ENCODE measurements at places on chromosomes 7 and 10.
A peak's percentile ranks its signal among the peaks of the same experiment; 100 is the strongest.

DNA sequence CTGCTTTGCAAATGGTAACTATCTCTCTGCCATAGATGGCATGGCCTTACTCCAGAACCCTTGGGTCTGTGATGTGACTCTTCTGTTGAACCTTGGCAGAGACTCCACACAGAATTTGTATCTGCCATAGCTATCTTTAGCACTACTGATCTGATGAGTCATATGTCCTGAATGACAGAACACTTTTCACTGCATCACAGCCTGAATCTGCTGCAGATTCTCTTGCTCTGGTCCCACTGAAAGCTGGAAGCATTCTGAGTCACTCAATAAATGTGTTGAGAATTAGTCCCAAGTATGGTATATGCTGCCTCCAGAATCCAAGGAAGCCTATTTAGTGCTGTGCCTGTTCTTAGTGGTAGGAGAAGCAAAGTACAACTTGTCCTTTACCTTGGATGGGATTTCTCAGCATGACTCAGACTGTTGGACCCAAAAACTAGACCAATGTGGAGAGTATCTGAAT is 39.5 kb upstream of the ANKRD1 start:
- DNase-seq: no peak

DNA sequence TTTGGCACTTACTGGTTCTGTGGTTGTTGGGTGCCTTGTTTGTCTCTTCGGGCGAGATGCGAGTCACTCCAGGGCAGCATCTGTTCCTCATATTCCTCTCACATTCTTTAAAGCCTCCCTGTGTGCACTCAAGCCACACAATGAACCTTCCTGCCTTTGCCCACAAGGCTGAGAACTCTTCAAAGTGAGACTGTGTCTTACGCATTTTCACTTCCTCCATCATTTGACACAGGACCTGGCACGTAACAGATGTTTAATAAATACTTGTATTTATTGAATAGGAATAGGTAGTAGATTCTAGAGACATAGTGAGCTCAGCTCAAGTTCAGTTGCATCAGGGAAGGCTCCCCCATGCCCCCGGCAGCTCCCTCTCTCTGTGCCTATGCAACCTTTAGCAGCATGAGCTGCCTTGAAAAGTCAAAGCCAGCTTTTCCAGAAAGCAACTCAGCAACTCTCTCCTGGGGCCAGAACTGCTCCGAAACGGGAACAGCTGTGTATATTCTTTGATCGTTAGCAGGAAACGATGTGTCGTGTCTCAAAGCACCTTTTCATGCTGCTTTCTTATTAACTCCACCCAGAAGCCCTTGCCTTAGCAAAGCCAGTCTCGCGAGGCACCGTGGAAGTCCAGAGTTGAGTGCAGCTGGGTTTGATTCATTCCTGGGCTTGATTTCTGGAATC is 97.5 kb downstream of the PFKFB3 start:
- no peak for DNase-seq

DNA sequence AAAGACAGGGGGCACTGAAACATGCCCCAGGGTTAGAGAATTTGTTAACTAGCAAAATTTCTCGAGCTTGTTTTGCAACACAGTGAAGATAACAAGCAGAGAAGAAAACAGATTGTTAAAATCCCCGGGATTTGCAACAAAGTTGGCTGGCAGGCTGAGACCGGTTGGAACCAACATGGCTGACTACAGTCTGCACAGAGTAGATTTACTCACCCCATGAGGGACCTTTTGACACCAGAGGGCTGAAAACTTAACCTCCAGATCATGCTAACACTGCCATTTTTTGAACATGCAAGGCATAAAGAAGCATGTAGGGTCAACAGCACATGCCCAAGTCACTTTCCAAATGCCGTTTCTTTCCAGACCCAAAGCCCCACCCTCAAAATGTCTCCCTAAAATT is 95.2 kb upstream of the TMEM26 start:
- no peak for DNase-seq

GRCh38 chr10:119597405-119598186 is 832 bp upstream of the TIAL1 start:
- no peak for DNase-seq

DNA sequence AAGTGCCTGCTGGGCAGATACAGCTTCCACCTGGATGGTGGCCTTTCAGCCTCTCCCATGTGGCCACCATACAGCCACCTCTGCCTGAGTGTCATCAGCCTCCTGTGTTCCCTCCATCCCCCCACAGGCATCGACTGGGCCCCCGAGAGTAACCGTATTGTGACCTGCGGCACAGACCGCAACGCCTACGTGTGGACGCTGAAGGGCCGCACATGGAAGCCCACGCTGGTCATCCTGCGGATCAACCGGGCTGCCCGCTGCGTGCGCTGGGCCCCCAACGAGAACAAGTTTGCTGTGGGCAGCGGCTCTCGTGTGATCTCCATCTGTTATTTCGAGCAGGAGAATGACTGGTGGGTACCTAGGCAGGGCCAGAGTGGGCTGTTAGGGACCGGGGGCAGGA is 13.4 kb downstream of the ARPC1B start:
- DNase-seq: no peak

- DNase-seq: no peak
Measured at GRCh38 chr7:135517060-135517459, 7.2 kb upstream of the CNOT4 start.

DNA sequence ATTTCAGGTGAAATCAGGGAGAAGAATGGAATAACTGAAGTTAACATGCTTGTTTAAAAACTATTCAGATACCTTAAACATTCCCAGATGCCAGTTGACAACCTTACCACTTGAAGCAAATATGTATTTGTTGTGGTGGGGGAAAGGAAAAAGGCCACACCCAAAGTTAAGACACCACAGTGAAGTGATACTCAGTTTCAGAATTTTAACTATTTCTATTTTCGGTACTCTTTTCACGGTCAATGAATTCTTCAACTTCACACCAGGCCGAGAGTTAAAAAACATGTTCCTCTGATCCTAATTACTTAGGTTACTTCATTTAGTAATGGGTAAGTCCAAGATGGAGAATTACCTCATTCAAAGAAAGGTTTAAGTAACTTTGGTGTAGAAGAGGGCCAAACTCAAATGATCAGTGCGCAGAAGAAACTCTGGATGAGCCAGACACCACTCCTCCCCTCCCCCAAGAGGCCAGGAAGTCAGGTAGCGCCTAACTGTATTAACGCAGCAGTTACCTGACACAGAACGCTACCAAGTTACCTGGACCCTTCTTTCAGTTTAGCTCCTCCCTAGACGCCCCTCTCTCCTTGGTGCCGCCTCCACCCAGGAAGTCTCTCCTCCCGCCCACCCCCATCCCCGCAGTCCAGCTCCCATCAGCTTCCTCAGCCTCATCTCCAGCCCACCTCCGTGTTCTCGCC is 700 bp downstream of the MTPN start:
- DNase-seq: peak; percentile 42

- no peak for DNase-seq
Measured at GRCh38 chr10:128579280-128579865, 453.1 kb upstream of the MKI67 start.

DNA sequence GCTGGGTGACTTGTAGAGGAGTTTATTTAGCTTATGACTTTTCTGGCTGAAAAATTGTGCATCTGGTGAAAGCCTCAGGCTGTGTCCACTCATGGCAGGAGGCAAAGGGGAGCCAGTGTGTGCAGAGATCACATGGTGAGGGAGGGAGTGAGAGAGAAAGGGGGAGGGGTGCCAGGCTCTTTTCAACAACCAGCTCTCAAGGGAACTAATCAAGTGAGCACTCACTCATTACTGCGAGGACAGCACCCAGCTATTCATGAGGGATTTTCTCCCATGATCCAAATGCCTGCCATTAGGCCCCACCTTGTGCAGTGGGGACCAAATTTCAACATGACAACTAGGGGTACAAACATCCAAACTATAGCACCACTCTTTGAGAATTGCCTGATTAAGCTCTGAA is 590.2 kb downstream of the MAGI2 start:
- DNase-seq: peak; percentile 13

DNA sequence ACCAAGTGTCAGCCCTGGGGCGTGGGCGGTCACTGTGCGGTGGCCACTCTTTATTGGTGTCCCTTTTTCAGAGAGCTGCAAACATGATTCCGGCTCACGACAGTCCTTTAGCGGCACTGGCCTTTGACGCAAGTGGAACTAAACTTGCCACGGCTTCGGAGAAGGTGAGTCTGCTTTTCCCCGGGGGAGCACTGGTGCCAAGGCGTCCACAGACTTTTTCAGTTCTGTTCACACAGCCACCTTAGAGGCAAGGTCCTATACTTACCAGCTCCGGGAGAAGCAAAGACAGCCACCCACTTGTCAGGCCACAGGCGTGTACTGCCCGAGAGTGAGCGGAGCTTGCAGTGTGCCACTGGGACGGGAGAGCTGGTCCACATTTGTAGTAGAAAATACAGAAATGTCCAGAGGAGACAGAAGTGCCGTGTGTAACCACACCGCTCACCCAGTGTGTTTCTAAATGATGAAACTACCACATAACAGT is 27.9 kb downstream of the WIPI2 start:
- DNase-seq: no peak
